ENCODE measurements at places on chromosomes 5 and 9. TPM values are rescaled to one million over a fixed set of nuclear protein-coding genes. Genes with fewer than 3 reads are reported as not detected.
A peak's percentile ranks its signal among the peaks of the same experiment; 100 is the strongest.

GRCh38 chr9:68950689-68951088 lies 63.2 kb downstream of the PRKACG start:
- peaks cover 35% of the 10 kb centered on the region for H3K27me3 ChIP-seq
- no peak overlapping the region for H3K27ac ChIP-seq
- H3K4me1 ChIP-seq, result peaks cover 45% of the 10 kb centered on the region
- H3K36me3 ChIP-seq, result no peaks in the 10 kb centered on the region
- DNase-seq, result no peak

- no peak overlapping the region for H3K27ac ChIP-seq
- H3K4me1 ChIP-seq, result peaks cover 42% of the 10 kb centered on the region
- no peak for DNase-seq
- no peaks in the 10 kb centered on the region for H3K27me3 ChIP-seq
- no peak overlapping the region for H3K4me3 ChIP-seq
Measured at GRCh38 chr9:93473411-93473810, 20.0 kb upstream of the FAM120AOS start.

- no peaks in the 10 kb centered on the region for H3K4me1 ChIP-seq
- no peaks in the 10 kb centered on the region for H3K36me3 ChIP-seq
- H3K27ac ChIP-seq, result no peak overlapping the region
- no peak for DNase-seq
- peaks cover 12% of the 10 kb centered on the region for H3K27me3 ChIP-seq
Measured at GRCh38 chr9:96089452-96090085, 212.4 kb downstream of the HSD17B3 start.

- H3K36me3 ChIP-seq, result no peaks in the 10 kb centered on the region
- no peak overlapping the region for H3K4me3 ChIP-seq
- H3K27ac ChIP-seq, result no peak overlapping the region
Measured at GRCh38 chr5:52328220-52328806, 459.4 kb upstream of the ITGA1 start.

TPPP gene
- 0.53 TPM for total RNA-seq

PCDHB9 gene
- not detected for total RNA-seq

CDC25C gene
- 19.1 TPM for total RNA-seq

DNA sequence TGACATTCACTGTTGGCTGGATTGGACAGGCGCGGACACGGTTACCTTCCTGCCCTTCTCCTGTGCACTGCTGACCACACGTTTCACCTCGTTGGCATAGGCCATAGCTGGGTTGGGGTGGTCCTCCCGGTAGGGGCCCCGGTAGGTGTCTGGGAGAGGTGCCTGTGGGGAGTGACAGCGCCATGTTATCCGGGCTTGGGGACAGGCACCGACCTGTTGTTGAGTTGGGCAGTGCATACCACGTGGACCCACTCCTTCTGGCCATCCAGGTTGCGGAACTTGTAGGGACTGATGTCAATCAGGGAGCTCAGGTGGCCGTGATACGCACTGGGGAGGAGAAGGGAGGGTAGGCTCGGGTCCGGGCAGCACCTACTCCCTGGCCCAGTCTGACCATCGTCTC lies 8.2 kb downstream of the PHYKPL start:
- no peak overlapping the region for H3K27ac ChIP-seq
- DNase-seq, result no peak
- H3K27me3 ChIP-seq, result no peaks in the 10 kb centered on the region
- H3K4me3 ChIP-seq, result no peak overlapping the region
- peaks cover 31% of the 10 kb centered on the region for H3K4me1 ChIP-seq

GNA14 gene
- total RNA-seq, result not detected

OBP2B gene
- not detected for total RNA-seq

GRCh38 chr9:126783949-126784348 lies 20.9 kb upstream of the ZBTB43 start:
- peaks cover 3% of the 10 kb centered on the region for H3K4me1 ChIP-seq
- peaks cover 27% of the 10 kb centered on the region for H3K27me3 ChIP-seq
- DNase-seq, result no peak
- no peak overlapping the region for H3K27ac ChIP-seq
- no peak overlapping the region for H3K4me3 ChIP-seq

PCDHB3 gene
- total RNA-seq, result not detected

DNA sequence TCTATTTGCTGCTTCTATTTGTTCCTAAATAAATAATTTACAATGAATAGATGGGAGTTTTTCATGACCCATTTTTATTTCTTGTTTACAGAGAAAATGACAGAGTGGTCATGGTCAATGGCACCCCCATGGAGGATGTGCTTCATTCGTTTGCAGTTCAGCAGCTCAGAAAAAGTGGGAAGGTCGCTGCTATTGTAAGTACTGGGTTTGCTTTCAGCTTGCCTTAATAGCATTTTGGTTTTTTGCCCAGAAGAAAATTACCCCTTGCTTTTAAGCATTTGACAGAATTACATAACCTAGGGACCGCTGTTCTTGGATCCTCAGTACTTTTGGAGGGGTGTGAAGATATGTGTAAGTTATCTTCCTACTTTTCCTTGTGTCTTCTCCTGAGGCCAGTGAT lies 44.1 kb downstream of the TJP2 start:
- no peak for DNase-seq
- H3K36me3 ChIP-seq, result peaks cover 6% of the 10 kb centered on the region
- H3K4me1 ChIP-seq, result no peaks in the 10 kb centered on the region
- H3K4me3 ChIP-seq, result no peak overlapping the region

DNA sequence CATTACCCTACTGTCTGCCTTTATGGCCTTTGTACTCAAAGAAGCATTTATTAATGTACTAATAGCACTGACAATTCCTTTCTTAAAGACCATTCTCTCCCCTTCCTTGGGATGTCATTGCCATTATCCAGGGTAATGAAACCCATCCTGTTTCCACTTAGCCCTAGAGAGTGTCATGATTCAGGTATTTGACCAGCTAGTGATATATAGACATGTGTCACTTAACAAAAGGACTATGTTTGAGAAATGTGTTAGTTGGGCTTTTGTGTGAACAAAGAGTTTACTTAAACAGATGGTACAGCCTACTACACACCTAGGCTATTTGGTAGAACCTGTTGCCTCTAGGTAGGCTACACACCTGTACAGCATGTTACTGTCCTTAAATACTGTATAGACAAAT lies 2.0 kb downstream of the ATP6V0E1 start:
- no peaks in the 10 kb centered on the region for H3K27me3 ChIP-seq
- H3K4me1 ChIP-seq, result peaks cover 31% of the 10 kb centered on the region
- H3K4me3 ChIP-seq, result peak overlapping the region; percentile 71
- DNase-seq, result no peak

- H3K27me3 ChIP-seq, result peaks cover 74% of the 10 kb centered on the region
- peaks cover 54% of the 10 kb centered on the region for H3K4me1 ChIP-seq
- no peak for DNase-seq
- H3K4me3 ChIP-seq, result no peak overlapping the region
- H3K27ac ChIP-seq, result no peak overlapping the region
Measured at GRCh38 chr5:154475591-154476353, 2.3 kb downstream of the HAND1 start.

ZBTB34 gene
- 4.0 TPM for total RNA-seq

- no peaks in the 10 kb centered on the region for H3K36me3 ChIP-seq
- DNase-seq, result no peak
- H3K27me3 ChIP-seq, result peaks cover 6% of the 10 kb centered on the region
- no peak overlapping the region for H3K4me3 ChIP-seq
- H3K27ac ChIP-seq, result no peak overlapping the region
Measured at GRCh38 chr5:96302174-96302738, 130.8 kb downstream of the PCSK1 start.

GRCh38 chr5:72541501-72542225 lies 34.5 kb upstream of the ZNF366 start:
- no peak for DNase-seq
- no peaks in the 10 kb centered on the region for H3K36me3 ChIP-seq
- no peaks in the 10 kb centered on the region for H3K4me1 ChIP-seq
- H3K4me3 ChIP-seq, result no peak overlapping the region
- peaks cover 4% of the 10 kb centered on the region for H3K27me3 ChIP-seq
- no peak overlapping the region for H3K27ac ChIP-seq

DNA sequence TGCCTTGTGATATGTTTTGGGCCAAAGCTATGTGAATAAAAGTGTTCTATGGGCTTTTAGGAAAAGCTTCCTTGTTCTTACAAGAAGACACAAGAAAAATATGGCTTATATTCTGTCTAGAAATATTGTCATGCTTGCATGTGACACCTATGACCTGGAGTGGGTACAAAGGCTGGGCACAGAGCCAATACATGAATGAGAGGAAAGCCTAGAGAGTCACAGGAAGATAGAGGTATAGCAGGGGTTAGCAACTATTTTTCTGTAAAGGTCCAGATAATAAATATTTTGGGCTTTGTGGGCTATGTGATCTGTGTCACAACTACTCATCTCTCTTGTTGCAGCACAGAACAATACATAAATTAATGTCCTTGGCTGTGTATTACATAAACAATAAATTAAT lies 196.6 kb upstream of the CD180 start:
- DNase-seq, result no peak
- no peaks in the 10 kb centered on the region for H3K4me1 ChIP-seq
- no peak overlapping the region for H3K27ac ChIP-seq
- no peak overlapping the region for H3K4me3 ChIP-seq
- no peaks in the 10 kb centered on the region for H3K36me3 ChIP-seq

DNA sequence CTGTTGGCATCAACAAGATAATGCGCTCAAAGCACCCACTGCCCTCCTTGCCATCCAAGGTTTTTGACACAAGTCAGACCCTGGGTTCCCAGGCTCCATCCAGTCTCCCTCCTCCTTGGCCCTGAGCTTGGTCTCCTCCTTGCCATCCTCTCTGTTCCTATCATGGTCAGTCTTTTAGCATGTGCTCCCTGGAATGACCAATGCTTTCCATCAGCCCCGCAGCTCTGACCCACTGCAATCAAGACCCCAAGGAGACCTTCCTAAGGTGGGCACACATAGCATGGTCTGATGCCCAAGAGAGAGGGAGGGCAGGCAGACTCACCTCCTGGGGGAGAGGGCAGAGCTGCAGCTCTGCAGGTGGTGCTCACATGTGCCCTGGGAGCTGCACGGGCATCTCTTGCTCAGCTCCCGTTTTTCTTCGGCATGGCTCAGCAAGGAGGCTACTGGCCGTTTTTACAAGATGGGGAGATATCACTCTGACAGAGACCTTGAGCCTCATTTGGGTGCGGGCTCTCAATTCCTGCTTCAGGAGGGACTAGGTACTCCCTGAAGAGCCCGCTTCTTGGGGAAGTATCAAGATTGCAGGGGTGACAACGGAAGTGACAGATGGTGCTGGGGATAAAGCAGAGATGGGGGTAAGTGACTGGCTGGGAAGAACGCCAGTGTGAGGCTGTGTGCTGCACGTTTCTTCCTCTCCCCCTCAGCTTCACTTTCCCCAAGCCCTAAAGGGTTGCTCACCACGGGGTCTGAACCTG lies 3.3 kb downstream of the SEPTIN8 start:
- H3K27ac ChIP-seq, result no peak overlapping the region
- DNase-seq, result no peak
- peaks cover 2% of the 10 kb centered on the region for H3K4me1 ChIP-seq
- no peaks in the 10 kb centered on the region for H3K36me3 ChIP-seq
- peaks cover 5% of the 10 kb centered on the region for H3K27me3 ChIP-seq

DNA sequence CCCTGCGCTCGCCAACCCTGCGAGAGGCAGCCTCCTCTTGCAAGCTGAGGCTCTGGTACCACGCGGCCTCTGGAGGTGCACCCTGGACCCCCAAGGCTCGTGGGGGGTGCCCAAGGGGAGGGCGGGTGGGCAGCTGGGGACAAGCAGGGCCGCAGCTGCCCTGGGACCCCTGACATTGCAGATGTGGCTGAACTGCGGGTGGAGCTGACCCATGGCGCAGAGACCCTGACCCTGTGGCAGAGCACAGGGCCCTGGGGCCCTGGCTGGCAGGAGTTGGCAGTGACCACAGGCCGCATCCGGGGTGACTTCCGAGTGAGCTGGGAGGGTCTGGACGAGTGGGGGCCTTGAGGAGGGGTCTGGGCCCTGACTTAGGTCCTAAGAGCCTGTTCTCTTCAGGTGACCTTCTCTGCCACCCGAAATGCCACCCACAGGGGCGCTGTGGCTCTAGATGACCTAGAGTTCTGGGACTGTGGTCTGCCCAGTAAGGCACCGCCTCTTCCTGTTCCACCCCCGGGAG lies 1.5 kb downstream of the MAMDC4 start:
- no peaks in the 10 kb centered on the region for H3K27me3 ChIP-seq
- peaks cover 7% of the 10 kb centered on the region for H3K4me1 ChIP-seq
- no peak overlapping the region for H3K27ac ChIP-seq
- no peak overlapping the region for H3K4me3 ChIP-seq
- no peak for DNase-seq

- H3K4me3 ChIP-seq, result no peak overlapping the region
- DNase-seq, result no peak
- no peak overlapping the region for H3K27ac ChIP-seq
- H3K36me3 ChIP-seq, result no peaks in the 10 kb centered on the region
Measured at GRCh38 chr9:134537951-134538641, 103.5 kb upstream of the COL5A1 start.

ZNF618 gene
- total RNA-seq, result 0.12 TPM

DNA sequence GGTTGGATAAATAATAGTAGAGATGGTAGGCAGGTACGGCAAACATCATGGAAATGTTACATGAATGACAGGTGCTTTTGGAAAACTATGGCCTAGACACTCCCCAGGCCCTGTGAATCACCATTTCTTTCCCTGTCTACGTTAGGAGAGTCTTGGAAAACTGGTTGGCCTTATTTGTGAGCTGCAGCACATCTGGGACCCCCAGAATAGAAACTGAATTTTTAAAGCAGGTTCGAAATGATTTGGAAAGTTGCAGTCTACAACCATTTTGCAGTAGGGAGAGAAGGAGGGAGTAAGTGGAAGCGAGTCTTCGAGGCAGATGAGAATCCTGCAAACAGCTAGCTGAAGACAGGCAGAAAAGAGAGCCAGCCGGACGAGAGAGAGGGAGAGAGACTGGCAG lies 13.0 kb downstream of the C1QTNF2 start:
- H3K27me3 ChIP-seq, result peaks cover 3% of the 10 kb centered on the region
- no peaks in the 10 kb centered on the region for H3K36me3 ChIP-seq
- H3K27ac ChIP-seq, result no peak overlapping the region
- DNase-seq, result no peak

FGF18 gene
- total RNA-seq, result 0.10 TPM

MEGF10 gene
- not detected for total RNA-seq

KIF2A gene
- 209 TPM for total RNA-seq

- H3K4me1 ChIP-seq, result no peaks in the 10 kb centered on the region
- H3K4me3 ChIP-seq, result no peak overlapping the region
Measured at GRCh38 chr5:115313052-115313451, 16.6 kb upstream of the CCDC112 start.

GRCh38 chr9:137115394-137116026 lies 977 bp upstream of the DPP7 start:
- no peak overlapping the region for H3K27ac ChIP-seq
- H3K27me3 ChIP-seq, result no peaks in the 10 kb centered on the region

SLC6A19 gene
- total RNA-seq, result not detected

GRCh38 chr9:134548618-134549017 lies 93.0 kb upstream of the COL5A1 start:
- no peak overlapping the region for H3K27ac ChIP-seq
- no peak overlapping the region for H3K4me3 ChIP-seq
- no peak for DNase-seq

GRCh38 chr5:129656952-129657351 lies 90.9 kb upstream of the MINAR2 start:
- no peak overlapping the region for H3K27ac ChIP-seq
- no peaks in the 10 kb centered on the region for H3K27me3 ChIP-seq
- no peak overlapping the region for H3K4me3 ChIP-seq
- H3K36me3 ChIP-seq, result no peaks in the 10 kb centered on the region
- no peaks in the 10 kb centered on the region for H3K4me1 ChIP-seq

- H3K4me1 ChIP-seq, result peaks cover 28% of the 10 kb centered on the region
- no peak overlapping the region for H3K4me3 ChIP-seq
- H3K27me3 ChIP-seq, result no peaks in the 10 kb centered on the region
- H3K36me3 ChIP-seq, result peaks cover 9% of the 10 kb centered on the region
- no peak overlapping the region for H3K27ac ChIP-seq
Measured at GRCh38 chr9:128124873-128125579, 2.5 kb downstream of the PTGES2 start.

GRCh38 chr5:123819386-123819785 lies 307.4 kb downstream of the CSNK1G3 start:
- DNase-seq, result no peak
- H3K27ac ChIP-seq, result no peak overlapping the region
- no peaks in the 10 kb centered on the region for H3K36me3 ChIP-seq
- H3K27me3 ChIP-seq, result no peaks in the 10 kb centered on the region
- no peak overlapping the region for H3K4me3 ChIP-seq

Data from activated CD4-positive, alpha-beta memory T cell treated with anti-CD3 and anti-CD28 coated beads for 36 hours (primary cell).